Mucosa of gallbladder (tissue), 1 donor: ENCODE measurements at places on chromosomes 4 and X. TPM values are rescaled to one million over a fixed set of nuclear protein-coding genes. Genes with fewer than 3 reads are reported as not detected.

GRCh38 chrX:50818986-50819385 lies 5.0 kb upstream of the SHROOM4 start:
- DNase-seq: no peak

ZNF630 gene
- 6.0 TPM for total RNA-seq

DNA sequence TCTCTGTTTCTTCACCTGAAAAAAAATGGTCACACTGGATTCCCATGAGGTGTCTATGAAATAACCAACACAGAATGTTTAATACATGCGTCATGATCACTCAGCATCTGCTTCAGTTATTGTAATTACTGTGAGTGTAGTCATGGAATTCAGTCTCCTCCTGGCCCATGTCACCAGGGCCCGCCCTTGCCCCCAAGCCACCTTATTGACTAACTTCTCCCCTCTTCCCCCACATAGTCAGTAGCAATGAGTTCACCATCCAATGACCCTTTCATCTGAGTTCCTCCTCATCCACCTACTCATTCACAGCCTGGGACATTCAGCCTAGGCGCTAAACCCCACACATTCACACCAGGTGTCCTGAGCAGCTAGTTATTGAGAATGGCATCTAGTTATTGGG lies 15.6 kb downstream of the PNMA6F start:
- DNase-seq: no peak

OPRPN gene
- total RNA-seq: not detected

DNA sequence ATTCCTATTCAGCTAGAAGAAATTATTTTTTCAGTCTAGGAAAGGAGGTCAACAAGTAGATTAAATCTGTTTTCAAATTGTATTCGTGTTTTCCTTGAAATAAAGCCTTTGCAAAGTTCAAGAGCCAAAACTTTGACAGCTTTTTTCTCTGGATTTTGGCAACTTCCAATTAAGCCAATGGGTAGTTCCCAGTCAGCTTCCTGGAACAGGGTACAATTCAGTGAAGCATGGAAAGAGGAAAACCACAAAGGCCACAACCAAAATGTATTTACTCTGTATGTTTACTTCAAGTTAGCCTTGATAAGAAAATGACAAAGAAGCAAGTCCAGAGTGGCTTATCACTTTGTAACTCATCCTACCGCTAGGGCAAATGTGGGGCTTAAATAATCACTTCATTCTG lies 188.6 kb downstream of the COMMD8 start:
- DNase-seq: no peak

MXRA5 gene
- 5.3 TPM for total RNA-seq

PHOX2B gene
- 0.26 TPM for total RNA-seq

PABPC1L2A gene
- total RNA-seq: not detected

DNA sequence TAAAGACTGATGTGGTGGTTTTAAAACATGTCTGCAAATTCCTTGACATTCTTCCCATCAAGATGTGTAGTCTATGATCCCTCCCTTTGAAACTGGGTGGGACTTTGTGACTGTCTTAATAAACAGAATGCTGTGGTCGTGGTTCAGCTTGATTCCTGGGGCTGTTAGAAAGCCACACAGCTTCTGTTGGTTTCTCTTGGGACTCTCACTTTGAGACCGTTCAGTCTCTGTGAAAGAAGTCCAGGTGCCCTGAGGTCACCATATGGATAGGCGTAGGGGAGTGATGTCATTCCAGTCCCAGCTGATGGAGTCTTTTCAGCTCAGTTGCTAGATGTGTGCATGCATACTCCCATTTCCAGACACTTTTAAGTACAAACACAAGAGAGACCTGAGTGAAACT lies 216.6 kb downstream of the KDR start:
- DNase-seq: no peak

DNA sequence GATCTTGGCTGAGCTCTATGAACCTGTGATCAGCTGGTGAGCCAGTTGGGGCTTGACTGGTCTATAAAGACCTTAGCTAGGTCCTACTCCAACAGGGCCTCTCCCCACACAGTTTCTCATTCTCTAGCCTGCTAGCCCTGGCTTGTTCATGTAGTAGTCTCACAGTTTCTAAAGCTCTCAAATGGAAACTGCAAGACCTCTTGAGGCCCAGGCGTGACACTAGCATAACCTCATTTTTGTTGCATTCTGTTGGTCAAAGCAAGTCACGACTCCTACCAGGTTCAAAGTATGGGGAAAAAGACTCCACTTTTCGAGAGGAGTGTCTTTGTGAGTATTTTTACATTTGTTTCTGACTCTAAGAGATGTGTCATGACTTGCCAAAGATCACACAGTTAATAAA lies 50.9 kb downstream of the CEP44 start:
- DNase-seq: no peak

HPF1 gene
- 16.2 TPM for total RNA-seq

DNA sequence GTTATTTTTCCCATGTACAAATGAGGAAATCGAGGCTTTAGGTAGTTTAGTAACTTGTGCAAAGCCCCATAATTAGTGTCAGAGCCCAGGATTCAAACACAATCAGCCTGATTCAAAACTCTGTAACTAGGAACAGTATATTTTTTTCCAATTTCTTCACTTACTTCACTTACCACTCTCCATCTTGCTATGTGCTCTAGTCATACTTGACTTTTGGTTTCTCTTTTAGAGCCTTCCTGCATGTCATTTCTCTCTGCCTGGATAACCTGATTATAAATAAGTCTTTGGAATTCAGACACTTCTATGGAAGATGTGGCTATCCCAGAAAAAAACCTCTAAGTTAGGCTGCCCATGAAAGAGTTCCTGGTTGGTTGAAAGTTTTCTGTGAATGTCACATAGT lies 22.2 kb downstream of the SATL1 start:
- no peak for DNase-seq

MRPS18C gene
- total RNA-seq: 27.9 TPM

GRCh38 chr4:24862073-24862751 lies 50.6 kb downstream of the CCDC149 start:
- no peak for DNase-seq

ZNF157 gene
- 0.29 TPM for total RNA-seq

MUC7 gene
- not detected for total RNA-seq

GRCh38 chr4:175705407-175705806 lies 106.7 kb downstream of the GPM6A start:
- DNase-seq: peak; percentile 42

DNA sequence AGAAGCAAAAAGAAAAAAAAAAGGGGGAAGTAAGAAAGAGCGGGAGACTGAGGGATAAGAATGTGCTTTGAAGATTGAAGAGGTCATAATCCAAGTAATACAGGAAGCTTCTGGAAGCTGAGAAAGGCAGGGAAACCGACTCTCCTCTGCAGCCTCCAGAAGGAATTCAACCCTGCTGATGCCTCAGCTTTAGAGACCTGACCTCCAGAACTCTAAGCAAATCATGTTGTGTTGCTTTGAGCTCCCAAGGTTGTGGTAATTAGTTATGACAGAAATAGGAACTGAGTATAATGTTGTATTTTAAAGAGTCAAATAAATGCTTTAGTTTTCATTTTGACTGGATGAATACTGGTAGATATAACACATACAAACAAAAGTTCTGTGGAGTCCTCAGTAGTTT lies 48.0 kb upstream of the FAT1 start:
- no peak for DNase-seq

GRCh38 chrX:30283456-30284200 lies 25.6 kb downstream of the NR0B1 start:
- DNase-seq: no peak

DNA sequence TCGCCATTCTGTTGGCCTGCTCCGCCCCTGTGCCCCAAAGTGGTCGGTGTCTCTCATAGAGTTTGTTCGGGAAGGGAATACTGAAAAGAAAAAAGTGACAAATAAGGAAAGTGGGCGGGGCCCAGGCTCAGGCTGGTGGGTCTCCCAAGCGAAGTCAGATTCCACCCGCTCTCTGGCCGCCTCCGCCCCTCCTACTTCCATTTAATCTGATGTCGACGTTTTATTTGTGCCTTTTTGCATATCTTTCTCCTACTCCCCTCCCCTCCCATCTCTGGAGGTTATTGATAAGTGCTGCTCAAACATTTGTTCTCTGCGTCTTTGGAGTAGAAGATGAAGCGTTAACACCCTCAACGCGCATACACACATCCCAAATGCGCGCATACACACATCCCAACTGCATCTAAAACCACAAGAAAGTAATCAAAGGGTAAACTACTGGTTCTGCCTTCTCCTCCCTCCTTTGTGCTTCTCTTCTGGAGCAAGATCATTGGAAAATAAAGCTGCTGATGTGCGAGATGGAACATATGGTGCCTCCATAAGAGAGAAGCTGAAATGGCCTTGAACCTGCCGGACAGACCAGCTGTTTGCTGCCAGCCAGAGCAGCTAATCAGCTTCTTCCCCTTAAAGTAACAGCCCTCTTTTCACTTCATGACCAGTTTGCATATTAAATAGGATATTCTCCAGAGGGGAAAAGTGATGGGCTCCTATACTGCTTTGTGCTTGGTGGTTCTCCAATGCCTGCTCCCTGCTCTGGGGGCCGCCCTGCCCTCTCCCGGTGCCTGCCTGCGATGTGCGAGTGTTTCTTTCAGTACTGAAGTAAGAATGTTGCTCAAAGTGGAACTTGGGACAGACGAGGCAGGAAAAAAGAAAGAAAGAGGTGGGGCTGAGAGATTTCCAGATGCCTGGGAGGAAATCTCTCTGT lies 3.1 kb downstream of the MAMLD1 start:
- no peak for DNase-seq

- no peak for DNase-seq
Observed at GRCh38 chr4:105113800-105114199, 32.9 kb upstream of the TET2 start.

- no peak for DNase-seq
Observed at GRCh38 chr4:63583561-63583960, 825.7 kb downstream of the TECRL start.

ADH4 gene
- 1.2 TPM for total RNA-seq
